ENCODE measurements at places on chromosomes 13 and 19. TPM values are rescaled to one million over a fixed set of nuclear protein-coding genes. Genes with fewer than 3 reads are reported as not detected.

GRCh38 chr19:4722671-4723594 lies 709 bp downstream of the DPP9 start:
- no peak for DNase-seq
- peaks cover 34% of the 10 kb centered on the region for H3K36me3 ChIP-seq
- H3K27ac ChIP-seq, result peak overlapping the region; percentile 91
- peak overlapping the region; percentile 82 for H3K4me3 ChIP-seq

- H3K4me3 ChIP-seq, result no peak overlapping the region
- no peak overlapping the region for H3K27ac ChIP-seq
- H3K36me3 ChIP-seq, result peaks cover 28% of the 10 kb centered on the region
- peaks cover 10% of the 10 kb centered on the region for H3K4me1 ChIP-seq
- no peaks in the 10 kb centered on the region for H3K27me3 ChIP-seq
- DNase-seq, result no peak
These were observed 9.9 kb downstream of the NACC1 start for GRCh38 chr19:13127811-13128575.

GRCh38 chr19:13044231-13044836 lies 49.1 kb downstream of the NFIX start:
- peaks cover 64% of the 10 kb centered on the region for H3K4me1 ChIP-seq
- no peak overlapping the region for H3K4me3 ChIP-seq
- no peak overlapping the region for H3K27ac ChIP-seq
- H3K27me3 ChIP-seq, result no peaks in the 10 kb centered on the region
- H3K36me3 ChIP-seq, result peaks cover 34% of the 10 kb centered on the region

- no peak overlapping the region for H3K4me3 ChIP-seq
- DNase-seq, result no peak
- H3K4me1 ChIP-seq, result no peaks in the 10 kb centered on the region
- no peaks in the 10 kb centered on the region for H3K36me3 ChIP-seq
- H3K27me3 ChIP-seq, result no peaks in the 10 kb centered on the region
- H3K27ac ChIP-seq, result no peak overlapping the region
These were observed 57.3 kb upstream of the POMP start for GRCh38 chr13:28601581-28601980.

GRCh38 chr13:59547950-59548349 lies 615.8 kb downstream of the DIAPH3 start:
- DNase-seq, result no peak
- H3K36me3 ChIP-seq, result no peaks in the 10 kb centered on the region
- H3K27ac ChIP-seq, result no peak overlapping the region
- H3K4me1 ChIP-seq, result no peaks in the 10 kb centered on the region

DNA sequence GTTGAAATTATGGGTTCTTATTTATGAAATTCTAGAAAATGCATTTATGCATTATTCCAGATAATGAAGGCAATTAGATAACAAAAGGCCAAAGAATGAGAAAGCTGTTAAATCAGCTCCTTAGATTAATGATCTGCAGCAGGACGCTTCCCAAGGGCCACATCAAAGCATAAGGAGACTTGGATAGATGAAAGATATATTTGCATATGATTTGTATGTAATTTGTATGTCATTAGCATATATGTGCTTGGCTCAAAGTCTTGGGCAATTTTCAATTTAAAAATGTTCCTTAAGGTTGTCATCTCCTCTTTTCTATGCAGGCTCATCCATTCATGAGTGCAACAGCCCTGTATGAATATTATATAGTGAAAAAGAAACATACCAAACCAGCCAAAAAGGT lies 126.8 kb upstream of the IRS2 start:
- no peaks in the 10 kb centered on the region for H3K36me3 ChIP-seq
- DNase-seq, result no peak
- peaks cover 2% of the 10 kb centered on the region for H3K4me1 ChIP-seq
- no peak overlapping the region for H3K27ac ChIP-seq
- no peaks in the 10 kb centered on the region for H3K27me3 ChIP-seq
- no peak overlapping the region for H3K4me3 ChIP-seq

DNA sequence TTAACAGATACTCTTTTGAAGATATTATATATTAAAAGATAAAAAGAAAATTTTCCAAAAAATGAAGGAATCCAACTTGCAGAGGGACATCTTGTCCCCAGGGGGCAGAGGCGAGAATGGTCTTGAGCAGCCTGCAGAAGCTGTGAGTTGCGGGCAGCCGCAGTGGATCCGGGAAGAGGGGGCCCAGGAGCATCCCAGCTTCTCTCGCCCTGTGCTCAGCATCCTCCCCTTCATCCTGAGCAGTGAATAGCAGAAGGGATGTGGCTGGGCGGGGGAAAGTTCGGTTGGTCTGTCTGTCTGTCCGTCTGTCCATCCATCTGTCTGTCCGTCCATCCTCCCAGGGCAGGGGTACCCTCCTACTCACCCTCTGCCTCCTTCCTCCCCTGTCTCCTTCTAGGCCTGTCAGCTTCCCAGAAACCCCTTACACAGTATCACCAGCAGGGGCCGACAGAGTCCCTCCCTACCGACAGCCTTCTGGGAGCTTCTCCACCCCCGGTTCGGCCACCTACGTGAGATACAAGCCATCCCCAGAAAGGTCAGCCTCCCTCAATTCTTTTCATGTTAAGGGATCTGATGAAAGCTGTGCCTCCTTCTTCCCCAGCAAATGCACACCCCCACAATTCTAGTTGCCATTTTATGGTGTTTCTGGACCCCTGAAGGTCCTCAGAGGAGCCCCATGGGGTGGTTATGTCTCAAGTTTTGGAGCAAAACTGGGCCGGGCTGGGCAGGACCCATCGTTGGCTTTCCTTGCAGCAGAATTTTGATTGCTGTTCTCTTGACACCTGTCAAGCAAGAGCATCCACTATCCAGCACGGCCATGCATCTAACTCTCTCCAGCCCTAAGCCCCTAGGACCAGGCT lies 81.6 kb downstream of the DPF1 start:
- H3K36me3 ChIP-seq, result peaks cover 52% of the 10 kb centered on the region
- no peak overlapping the region for H3K27ac ChIP-seq
- no peak overlapping the region for H3K4me3 ChIP-seq
- H3K4me1 ChIP-seq, result peaks cover 15% of the 10 kb centered on the region

GRCh38 chr19:6498294-6499036 lies 3.6 kb downstream of the TUBB4A start:
- no peak overlapping the region for H3K4me3 ChIP-seq
- peaks cover 51% of the 10 kb centered on the region for H3K36me3 ChIP-seq
- DNase-seq, result no peak

TMEM190 gene
- 2.2 TPM for total RNA-seq

PGLYRP1 gene
- not detected for total RNA-seq

SLC17A7 gene
- 4.2 TPM for total RNA-seq

DNA sequence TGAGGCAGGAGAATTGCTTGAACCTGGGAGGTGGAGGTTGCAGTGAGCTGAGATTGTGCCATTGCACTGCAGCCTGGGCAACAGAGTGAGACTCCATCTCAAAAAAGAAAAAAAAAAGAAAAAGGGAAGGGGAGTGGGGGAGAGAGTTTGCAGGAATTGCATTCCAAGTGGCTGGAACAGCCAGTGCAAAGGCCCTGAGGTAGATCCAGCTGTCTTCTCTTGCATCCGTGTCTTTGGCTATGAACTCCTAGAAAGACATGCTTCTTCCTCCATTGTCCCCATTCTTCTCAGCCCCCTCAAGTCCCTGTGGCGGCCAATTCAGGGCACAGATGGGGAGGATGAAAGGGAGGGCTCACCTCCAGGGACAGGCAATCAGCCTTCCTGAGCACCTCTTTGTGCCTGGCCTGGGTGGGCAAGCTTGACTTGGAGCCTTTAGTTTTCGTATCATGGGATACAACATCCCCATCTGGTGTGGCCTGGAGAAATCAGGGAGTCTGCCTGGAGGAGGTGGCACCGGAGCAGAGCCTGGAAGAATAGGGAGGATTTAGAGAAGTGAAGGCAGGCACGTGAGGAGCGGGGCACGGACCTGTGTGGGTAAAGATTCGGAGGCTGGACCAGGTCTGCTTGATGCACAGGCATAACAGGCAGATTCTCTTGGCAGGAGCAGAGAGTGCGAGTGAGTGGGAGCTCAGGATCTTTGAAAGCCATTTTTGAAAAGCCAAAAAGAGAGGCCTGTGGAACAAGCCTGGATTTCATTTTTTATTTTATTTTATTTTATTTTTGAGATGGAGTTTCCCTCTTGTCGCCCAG lies 5.0 kb downstream of the ANKRD24 start:
- H3K36me3 ChIP-seq, result no peaks in the 10 kb centered on the region
- H3K4me1 ChIP-seq, result peaks cover 20% of the 10 kb centered on the region
- no peaks in the 10 kb centered on the region for H3K27me3 ChIP-seq
- no peak overlapping the region for H3K4me3 ChIP-seq
- no peak overlapping the region for H3K27ac ChIP-seq
- no peak for DNase-seq

DNA sequence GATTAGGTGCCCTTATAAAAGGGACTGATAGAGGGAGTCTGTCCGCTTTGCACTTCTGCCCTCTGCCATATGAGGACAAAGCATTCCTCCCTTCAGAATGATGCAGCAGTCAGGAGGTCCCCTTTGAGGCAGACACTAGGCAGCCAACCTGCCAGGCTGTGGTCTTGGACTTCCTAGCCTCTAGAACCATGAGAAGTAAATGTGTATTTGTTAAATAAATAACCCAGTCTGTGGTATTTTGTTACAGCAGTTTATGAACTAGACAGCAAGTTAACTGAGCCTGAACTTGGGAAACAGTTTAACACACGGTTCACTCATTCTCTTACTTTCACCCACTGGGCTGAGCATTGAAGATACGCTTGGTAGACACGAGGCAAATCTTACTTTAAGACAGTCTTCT lies 313.2 kb downstream of the UQCRFS1 start:
- no peak overlapping the region for H3K4me3 ChIP-seq
- H3K4me1 ChIP-seq, result no peaks in the 10 kb centered on the region
- H3K27me3 ChIP-seq, result no peaks in the 10 kb centered on the region

SPTBN4 gene
- 24.2 TPM for total RNA-seq

FXYD7 gene
- 34.3 TPM for total RNA-seq

DNA sequence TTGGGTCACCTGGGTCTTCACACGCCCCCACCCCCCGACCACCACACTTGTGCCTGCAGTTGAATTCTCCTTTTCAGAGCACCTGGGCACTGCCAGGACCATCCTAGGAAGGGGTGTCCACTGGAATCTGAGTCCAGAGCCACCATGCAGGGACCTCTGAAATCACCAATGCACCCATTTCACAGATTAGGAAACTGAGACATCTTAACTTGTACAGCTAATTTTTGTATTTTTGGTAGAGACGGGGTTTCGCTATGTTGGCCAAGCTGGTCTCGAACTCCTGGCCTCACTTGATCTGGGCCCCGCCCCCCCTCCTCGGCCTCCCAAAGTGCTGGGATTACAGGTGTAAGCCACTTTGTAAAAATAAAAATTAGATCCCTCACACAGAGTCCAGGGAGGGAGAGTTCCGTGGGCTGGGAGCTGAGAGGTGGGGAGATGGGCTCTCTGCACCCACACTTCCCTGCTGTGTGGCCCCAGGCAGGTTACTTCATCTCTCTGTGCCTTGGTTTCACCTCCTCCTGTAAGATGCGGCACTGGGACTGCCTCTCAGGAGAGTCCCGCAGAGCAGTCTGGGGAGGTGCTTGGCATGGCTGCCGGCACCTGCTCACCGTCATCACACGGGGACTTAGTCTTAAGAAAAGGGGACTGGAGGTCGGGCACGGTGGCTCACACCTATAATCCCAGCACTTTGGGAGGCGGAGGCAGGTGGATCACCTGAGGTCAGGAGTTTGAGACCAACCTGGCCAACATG lies 45.9 kb upstream of the C19orf12 start:
- H3K4me1 ChIP-seq, result no peaks in the 10 kb centered on the region
- no peaks in the 10 kb centered on the region for H3K36me3 ChIP-seq
- H3K4me3 ChIP-seq, result no peak overlapping the region

GRCh38 chr19:13057147-13057572 lies 45.5 kb downstream of the LYL1 start:
- peak overlapping the region; percentile 98 for H3K27ac ChIP-seq
- DNase-seq, result no peak
- peaks cover 100% of the 10 kb centered on the region for H3K4me1 ChIP-seq
- no peaks in the 10 kb centered on the region for H3K27me3 ChIP-seq
- H3K4me3 ChIP-seq, result no peak overlapping the region
- peaks cover 33% of the 10 kb centered on the region for H3K36me3 ChIP-seq

DNA sequence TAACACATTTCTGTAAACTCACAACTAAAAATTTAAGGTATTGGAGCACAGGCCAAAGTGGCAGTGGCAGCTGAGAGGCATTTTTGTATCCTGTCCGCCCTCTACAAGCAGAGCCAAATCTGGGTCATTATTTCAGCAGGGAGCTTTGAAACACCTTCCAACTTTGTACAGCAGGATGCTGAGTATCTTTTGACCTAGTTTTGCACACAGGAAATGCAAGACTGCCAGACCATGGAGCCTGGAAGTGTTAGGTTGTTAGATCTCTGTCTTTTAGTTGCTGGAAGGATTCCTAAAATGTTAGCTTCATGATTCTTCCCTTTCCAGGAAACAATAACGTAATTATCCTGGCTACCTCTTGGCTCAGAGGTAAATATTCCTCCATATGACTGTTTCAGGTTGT lies 148.6 kb upstream of the ATXN8OS start:
- H3K27me3 ChIP-seq, result no peaks in the 10 kb centered on the region
- no peaks in the 10 kb centered on the region for H3K4me1 ChIP-seq
- no peak overlapping the region for H3K4me3 ChIP-seq
- H3K27ac ChIP-seq, result no peak overlapping the region
- no peak for DNase-seq
- no peaks in the 10 kb centered on the region for H3K36me3 ChIP-seq

- peaks cover 5% of the 10 kb centered on the region for H3K4me1 ChIP-seq
- H3K27ac ChIP-seq, result no peak overlapping the region
- no peak overlapping the region for H3K4me3 ChIP-seq
- DNase-seq, result no peak
These were observed 11.7 kb upstream of the PTPRS start for GRCh38 chr19:5352229-5352763.

DNA sequence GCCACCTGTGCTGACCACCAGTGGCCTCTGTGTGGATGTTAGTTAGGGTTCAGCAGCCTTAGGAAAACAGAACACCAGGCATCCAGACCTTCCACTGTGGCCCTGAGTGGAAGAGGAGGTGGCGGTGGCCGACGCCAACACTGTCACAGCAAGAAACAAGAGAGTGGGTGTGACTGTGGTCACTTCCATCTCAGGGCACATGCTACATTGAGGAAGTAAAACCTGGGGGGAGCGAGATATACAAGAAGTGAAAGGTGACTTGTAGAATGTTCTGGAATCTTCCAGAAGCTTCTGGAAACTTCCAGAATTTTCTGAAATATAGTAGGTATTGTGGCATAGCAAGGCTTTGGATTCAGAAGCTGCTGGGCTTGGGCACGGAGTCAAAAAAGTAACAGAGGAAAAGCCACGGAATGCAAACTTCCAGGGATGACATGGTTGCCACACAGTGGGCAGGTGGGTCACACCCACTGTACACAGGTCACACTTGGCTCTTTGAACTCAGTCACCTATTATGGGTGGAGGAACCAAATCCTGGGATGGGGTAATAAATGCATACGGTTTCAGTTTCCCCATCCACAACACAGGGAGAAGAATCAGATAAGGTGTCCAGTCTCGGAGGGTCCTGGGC lies 24.3 kb downstream of the GNG7 start:
- no peaks in the 10 kb centered on the region for H3K27me3 ChIP-seq
- H3K36me3 ChIP-seq, result peaks cover 14% of the 10 kb centered on the region
- no peak overlapping the region for H3K27ac ChIP-seq
- H3K4me3 ChIP-seq, result no peak overlapping the region
- DNase-seq, result no peak
- peaks cover 4% of the 10 kb centered on the region for H3K4me1 ChIP-seq

- no peak overlapping the region for H3K4me3 ChIP-seq
- no peak overlapping the region for H3K27ac ChIP-seq
- DNase-seq, result no peak
- peaks cover 15% of the 10 kb centered on the region for H3K4me1 ChIP-seq
These were observed 15.8 kb upstream of the TUBGCP3 start for GRCh38 chr13:112603641-112604225.

Measured in spinal cord (tissue), 10 donors.